Cardiac fibroblast (primary cell): ENCODE measurements at places on chromosomes 5 and 9.
A peak's percentile ranks its signal among the peaks of the same experiment; 100 is the strongest.

DNA sequence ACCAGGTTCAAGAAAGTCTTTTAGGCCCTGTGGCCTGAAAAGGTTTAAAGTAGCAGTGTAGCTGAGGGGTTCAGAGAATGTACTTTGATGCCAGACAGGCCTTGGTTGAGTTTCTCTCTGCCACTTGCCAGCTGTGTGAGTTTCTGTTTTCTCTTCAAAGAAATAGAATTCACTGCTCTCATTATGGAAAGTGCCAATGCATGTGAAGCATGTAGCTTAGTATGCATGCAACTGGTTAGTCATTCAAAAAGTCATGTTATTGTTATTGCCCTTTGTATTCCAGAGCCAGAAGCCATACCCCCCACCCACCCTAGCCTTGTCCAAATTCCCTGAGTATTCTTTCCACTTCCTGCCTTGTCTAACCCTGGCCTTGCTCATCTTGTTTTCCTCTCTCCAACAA lies 101.7 kb downstream of the ADRB2 start:
- peak; percentile 46 for DNase-seq

GRCh38 chr9:123377211-123377971 lies 21.4 kb downstream of the CRB2 start:
- no peak for DNase-seq

DNA sequence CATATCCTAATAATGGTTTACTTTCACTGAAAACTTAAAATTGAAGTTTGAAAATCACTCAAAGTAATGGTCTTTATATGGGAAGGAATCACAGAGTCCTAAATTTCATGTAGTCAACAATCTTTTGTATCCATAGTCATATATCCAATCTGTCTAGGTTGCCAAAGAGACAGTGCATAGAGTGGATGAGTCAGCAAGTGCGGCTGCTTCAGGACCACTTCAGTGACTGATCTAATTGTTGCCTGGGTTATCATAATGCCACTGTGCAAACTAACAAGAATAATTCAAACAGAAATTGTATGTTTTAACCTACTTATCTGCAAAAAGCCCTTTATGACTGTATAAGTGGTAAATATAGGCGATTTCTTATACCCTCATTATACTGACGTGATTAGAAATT lies 211.3 kb upstream of the PRR16 start:
- peak; percentile 14 for DNase-seq

GRCh38 chr9:90299968-90300367 lies 342.7 kb downstream of the DIRAS2 start:
- no peak for DNase-seq

- peak; percentile 85 for DNase-seq
Measured at GRCh38 chr5:93249651-93250289, 331.2 kb downstream of the NR2F1-AS1 start.

DNA sequence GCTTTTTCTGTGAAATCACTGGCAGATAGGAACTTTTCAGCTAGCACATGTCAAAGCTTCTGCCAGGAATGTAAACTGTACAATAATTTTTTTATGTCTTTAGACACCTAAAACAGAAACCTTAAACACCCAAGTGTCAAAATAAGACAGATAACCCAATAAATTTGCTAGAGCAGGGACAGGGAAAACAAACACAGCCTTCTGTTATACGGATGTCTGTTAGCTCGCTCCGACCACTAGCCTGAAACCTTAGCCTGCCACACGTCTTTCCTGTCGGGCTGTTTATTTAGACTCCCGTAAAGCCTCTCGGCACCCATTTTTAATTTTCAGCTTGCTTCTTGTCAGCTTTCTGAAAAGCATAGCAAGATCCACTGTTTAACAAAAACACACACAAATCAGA lies 355.4 kb upstream of the SLC24A2 start:
- no peak for DNase-seq

- DNase-seq: no peak
Measured at GRCh38 chr5:15799014-15799413, 299.0 kb downstream of the FBXL7 start.

DNA sequence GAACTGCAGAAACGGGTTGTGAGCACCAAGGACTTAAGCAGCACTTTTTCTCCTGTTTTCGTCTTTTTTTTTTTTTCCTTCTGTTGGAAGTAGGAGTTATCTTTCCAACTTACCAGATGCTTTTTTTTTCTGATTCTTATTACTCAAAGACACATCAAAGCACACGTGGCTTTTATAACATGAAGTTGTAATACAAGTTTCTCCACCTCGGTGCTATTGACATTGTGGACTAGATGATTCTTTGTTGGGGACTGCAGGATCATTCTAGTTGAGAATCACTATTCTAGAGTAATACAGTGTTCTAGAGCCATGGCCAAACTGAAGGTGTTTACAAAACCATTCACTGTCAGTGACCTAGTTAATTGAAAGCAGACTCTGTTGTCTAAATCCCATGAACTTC lies 51.5 kb downstream of the MYO10 start:
- no peak for DNase-seq

GRCh38 chr9:69380811-69381210 lies 55.8 kb downstream of the ENTREP1 start:
- DNase-seq: peak; percentile 43

DNA sequence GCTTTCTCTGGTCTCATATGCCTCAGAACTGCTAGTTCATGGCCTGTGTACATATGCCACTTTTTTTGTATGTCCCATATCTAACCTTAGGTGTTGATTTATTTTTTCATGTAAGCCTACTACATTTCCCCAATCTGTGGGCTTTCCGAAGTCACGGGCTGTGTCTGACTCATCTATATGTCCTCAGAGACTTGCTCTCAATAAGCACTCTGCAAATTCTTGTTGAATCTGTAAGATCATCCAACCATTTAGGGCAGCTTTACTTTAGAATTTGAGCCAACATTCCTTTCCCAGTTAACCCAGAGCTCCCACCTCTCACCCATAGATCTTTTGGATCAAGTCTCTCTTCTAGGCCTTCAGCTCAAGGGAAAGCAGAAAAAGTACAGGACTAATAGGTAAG lies 263.4 kb downstream of the SEC61B start:
- DNase-seq: peak; percentile 8

- DNase-seq: no peak
Measured at GRCh38 chr9:91354881-91355280, 6.8 kb downstream of the AUH start.

GRCh38 chr9:18379073-18379811 lies 94.7 kb upstream of the ADAMTSL1 start:
- DNase-seq: no peak

GRCh38 chr9:677461-678097 lies 163.9 kb upstream of the DMRT1 start:
- DNase-seq: peak; percentile 35

DNA sequence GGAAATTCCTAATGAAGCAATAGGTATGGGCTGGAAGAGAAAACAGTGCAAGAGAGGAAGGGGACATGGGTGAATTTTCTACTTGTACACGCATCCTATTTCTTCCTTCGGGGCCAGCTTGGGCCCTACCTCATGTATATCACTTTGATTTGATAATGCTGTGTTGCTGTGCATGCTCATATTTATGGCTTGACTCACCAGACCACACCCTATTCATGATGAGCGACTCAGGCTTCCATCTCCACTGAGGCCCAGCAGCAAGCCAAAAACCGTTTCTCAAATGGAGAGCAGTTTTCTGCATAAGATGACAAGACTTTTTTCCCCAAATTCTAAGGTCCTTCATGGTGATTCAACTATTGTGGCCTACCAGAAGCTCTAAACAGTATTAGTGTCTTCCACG lies 2039.1 kb upstream of the CDH9 start:
- no peak for DNase-seq

GRCh38 chr9:81656871-81657337 lies 32.4 kb downstream of the TLE1 start:
- no peak for DNase-seq

- DNase-seq: peak; percentile 45
Measured at GRCh38 chr5:173594061-173594460, 22.4 kb downstream of the BOD1 start.

- no peak for DNase-seq
Measured at GRCh38 chr9:106769331-106769730, 93.6 kb upstream of the ZNF462 start.

DNA sequence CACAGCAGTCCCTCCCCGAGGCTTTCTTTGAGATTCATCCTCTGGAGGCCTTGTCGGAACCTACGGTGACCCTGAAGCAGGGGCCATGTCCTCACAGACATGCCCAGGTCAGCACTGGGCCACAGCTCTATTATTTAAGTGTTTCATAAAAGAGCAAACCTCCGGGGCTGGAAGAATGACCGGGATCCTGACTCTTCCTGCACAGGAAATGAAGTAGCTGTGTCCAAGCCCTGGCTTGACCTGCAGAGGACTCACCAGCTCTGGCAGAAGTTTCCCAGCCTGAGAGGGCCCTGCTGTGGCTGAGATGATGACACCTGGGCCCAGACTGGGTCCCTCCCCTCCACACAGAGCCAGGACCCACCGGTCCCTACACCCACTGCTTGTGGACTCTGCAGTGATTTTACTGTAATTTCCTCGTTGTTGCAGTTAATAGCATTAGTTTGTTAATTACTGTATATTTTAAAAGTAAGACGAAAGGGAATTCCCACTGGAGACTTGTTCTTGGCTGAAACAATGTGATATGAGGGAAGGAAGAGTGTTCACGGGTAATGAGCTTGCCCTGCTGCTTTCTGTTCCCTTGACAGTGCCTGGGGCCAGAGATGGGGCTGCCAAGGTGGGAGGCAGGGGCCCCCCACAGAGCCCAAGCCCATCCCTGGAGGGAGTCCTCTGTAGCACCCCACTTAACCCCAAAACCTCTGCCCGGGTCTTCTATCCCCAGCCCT lies 72.2 kb downstream of the PCDH1 start:
- DNase-seq: peak; percentile 59

- peak; percentile 66 for DNase-seq
Measured at GRCh38 chr5:671459-672328, 21.5 kb downstream of the TPPP start.

DNA sequence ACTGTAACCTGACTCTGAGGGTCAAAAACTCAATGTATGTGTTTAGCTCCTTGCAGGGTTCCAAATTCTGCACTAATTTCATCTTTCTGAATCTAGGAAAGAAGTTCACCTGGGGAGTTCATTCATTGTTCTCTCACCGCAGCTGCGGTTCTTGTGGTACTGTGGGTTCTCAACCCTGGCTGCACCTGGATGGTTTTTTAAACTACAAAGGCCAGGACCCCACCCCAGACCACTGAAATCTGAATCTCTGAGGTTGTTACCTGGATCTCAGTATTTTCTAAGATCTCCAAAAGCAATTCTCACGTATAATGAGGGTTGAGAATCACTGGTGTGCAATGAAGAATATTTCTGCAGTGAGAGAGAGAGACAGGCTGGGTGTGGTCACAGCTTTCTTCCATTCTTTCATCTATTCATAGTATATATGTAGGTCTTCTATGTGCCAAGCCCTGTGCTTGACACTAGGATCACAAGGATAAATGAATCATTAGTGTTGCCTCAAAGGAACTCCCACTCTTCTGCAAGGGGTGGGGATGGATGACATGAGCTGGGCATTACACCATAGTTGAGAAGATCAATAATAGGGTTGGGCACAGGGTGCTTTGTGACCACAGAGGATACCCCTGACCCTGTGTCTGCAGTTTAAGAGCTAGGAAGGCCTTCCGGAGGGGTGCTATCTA lies 109.8 kb downstream of the GALNT10 start:
- DNase-seq: no peak

- DNase-seq: no peak
Measured at GRCh38 chr5:153823036-153823435, 215.7 kb downstream of the FAM114A2 start.

GRCh38 chr9:34145165-34145564 lies 18.7 kb upstream of the DCAF12 start:
- peak; percentile 31 for DNase-seq

GRCh38 chr5:172905346-172906140 lies 53.7 kb upstream of the RPL26L1 start:
- DNase-seq: no peak

DNA sequence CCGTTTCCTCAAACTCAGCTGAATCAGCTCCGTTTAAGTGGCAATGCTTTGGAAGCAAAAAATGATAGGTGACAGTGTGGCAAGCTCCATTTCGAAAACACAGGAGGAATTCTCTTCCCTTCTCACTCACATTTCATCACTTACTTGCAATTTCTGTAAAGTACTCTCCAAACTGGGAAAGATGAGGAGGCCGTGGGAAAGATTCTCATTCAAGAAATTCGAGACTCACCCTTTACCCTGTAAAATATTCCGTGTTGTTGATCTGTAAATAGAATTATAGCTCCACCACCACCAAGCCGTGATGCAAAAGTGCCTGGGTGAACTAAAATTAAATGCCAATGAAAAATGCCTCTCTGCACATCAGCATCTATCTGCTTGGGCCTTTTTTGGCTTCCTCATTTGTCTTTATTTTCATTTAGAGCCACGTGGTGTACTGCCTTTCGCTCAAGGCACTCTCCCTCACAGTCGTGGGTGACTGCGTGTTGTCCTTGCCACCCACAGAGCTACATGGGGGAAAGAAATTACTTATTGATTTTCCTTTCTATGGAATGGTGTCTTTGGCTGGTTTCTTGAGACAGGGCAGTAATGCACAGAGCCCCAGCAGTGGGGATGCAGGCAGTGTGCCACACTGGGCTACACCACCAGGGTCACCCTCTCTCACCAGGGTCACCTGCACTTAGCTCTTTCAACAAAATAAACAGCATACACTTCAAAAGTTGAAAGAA lies 289.3 kb upstream of the TAS2R1 start:
- no peak for DNase-seq

DNA sequence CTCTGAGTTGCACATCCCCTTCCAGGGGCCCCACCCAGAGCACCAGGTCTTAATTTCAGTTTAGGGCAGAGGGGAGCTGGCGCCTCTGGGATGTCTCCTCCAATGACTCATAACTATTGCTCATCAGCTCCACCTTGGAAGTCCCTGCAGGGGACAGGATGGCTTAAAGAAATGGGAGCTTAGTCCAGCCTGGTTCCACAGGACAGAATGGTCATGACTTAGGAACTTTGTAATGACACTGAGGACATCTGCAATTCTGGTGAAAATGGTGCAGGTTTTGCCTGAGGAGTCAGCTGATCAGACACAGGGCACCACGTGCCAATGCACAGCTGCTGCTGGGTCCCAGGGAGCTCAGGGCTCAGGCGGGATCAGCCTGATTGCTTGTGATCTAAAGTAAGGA lies 16.4 kb upstream of the PPP1R26 start:
- DNase-seq: peak; percentile 56

GRCh38 chr9:130157079-130157478 lies 15.1 kb upstream of the NCS1 start:
- no peak for DNase-seq

GRCh38 chr9:102456562-102456961 lies 538.6 kb upstream of the CYLC2 start:
- no peak for DNase-seq

DNA sequence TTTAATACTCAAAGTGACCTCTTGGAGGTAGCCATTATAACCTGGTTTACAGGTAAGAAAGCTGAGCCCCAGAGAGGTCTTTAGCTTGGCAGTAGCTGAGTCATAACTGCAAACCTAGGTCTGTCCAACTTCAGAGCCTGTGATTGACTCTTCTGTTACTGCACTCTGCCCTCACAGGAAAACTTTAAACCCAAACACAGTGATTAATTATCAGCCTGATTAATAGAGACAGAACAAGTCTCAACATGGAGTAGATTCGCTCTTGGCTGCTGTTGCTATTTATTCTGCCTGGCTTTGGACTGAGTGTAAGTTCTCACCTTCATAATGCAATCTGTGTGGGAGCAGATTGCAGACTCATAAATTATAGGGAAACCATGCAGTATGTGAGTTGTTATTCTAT lies 27.4 kb upstream of the TXN start:
- DNase-seq: no peak
